ENCODE measurements at places on chromosomes 16 and 17.

- DNase-seq = peak; percentile 83
Measured at GRCh38 chr16:57167953-57168352, 17.9 kb downstream of the PSME3IP1 start.

DNA sequence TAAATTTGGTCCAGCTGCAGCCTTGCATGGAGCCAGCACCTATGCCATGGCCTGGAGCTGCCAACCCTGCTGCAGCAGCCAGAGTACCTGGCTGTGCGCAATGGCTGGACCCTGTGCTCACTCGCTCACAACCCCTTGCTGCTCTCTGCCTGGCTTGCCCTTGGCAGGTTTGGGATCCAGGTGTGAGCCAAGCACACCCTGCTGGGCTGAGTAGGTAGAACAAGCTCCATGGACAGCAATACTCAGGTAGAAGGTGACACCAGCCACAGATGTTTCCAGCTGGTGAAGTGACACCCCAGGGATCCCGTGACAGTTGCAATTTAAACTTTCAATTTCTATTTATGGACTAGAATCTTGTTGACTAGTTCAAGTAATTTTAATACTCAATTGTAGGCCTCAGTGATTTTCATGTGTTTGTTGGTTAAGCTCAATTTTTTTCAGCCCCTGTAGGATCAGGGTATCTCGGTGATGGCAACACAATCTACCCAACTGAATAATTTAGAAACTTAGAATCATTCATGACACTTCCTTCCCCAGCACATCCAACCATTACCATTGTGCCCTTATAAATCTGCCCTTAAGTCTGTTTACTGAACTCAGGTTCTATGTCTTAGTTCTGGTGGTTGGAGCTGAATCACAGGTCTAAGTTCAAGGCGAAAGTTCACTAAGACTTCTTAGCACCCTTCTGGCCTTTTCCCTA is 480.0 kb downstream of the PMP22 start:
- DNase-seq = no peak

DNA sequence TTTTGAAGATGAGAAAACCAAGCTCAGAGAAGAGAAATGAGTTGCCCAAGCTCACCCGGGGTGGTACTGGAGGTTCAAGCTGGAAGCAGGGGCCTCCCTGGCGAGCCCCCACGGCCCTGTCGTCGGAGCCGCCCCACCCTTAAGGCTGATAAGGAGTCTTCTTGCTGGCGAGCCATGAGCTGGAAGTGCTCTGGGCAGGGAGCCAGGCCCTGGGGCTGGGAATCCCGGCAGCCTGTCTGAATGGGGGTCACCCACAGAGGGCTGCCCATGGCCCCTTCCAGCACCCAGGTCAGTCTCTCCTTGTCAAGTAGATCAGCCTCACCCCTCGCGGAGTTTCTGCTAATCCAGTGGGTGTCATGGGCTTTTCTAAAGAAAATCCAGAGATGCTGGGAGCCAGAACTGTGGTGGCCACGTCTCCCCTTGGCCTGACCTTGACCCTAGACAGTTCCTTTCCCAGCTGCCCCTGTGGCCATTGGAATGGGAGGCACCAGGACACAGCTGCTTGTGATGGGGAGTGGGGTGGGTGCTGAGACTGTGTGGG is 1.2 kb upstream of the P2RX1 start:
- DNase-seq = no peak

DNA sequence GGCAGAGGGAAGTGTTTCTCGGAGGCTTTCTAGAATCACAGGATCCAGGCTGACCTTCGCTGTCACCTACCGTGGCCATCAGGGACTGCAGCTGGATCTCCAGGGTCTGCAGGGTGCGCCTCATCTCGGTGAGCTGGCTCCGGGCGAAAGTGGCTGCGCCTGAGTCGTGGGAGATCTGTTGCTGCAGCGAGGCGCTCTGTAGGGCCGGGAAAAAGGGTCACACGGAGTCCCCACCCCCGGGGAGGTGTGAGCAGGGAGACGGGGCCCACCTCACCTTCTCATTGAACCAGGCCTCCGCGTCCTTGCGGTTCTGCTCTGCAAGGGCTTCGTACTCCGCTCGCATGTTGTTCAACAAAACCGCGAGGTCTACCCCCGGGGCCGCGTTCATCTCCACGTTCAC is 2.9 kb downstream of the KRT28 start:
- DNase-seq = no peak

DNA sequence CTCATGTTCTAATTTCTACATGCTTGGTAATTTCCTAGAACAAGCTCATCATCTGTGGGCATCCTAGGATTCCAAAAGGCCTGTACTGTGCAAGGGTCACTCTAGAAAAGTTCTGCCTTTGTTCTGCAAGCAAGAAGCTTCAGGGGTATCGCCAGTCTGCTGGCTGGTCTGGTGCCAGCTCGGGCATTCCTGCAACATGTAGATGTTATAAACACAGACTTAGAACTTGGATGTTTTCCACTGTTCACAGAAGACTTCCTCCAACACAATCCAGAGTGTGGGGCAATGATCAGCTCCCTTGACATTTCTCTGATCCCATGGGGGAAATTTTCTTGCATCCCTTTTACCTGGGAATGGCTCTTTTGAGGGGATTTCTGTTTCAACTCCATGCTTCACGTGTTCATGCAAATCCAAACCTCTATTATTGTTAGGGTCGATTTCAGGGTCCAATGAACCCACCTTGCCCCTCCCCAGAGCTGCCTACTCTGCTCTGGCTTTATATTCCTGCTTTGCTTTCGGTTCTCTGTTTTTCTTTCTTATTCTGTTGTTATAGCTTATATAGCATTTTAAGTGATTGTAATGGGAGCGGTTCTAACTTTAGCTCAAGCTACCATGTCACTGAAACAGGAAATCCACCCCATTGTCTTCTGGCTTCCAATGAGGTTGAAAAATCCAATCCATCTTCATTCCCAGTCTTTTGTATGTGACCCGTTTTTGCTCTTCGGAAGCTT is 25.3 kb downstream of the UBE2O start:
- DNase-seq = no peak

DNA sequence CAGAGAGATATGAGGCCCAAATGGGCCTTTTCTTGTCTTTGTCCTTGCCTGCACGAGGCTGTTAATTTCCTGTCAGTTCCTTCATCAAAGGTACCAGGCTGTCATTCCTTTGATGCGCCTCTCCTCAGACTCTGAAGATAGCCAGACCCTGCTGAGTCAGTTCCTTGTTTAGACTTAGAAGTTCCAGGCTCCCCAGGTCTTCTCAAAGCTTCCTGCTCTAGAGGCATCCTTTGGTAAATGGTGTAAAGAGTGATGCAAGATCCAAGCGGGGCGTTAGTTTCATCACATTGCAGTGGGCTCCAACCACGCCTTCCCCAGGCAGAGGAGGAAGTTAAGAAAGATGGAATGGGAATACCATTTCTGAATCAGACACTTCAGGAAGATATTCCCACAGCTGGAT is 4.0 kb upstream of the CDH11 start:
- DNase-seq = no peak

DNA sequence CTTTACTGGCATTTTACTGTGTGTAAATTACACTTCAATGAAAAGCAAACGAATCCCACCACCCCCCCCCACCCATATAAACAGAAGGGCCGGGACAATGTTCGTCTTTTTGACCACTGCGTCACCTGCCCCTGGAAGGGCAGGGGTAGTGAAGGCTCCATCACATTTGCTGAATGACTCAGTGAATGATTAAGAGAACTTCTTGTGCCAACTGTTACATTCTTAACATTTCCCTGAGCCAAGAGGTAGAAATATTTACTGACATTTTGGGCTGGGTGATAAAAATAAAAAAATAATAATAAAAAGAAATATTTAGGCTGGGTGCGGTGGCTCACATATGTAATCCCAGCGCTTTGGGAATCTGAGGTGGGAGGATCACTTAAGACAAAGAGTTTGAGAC is 24.1 kb downstream of the C16orf96 start:
- DNase-seq = no peak

GRCh38 chr17:489758-490329 is 137.2 kb upstream of the RPH3AL start:
- peak; percentile 61 for DNase-seq

DNA sequence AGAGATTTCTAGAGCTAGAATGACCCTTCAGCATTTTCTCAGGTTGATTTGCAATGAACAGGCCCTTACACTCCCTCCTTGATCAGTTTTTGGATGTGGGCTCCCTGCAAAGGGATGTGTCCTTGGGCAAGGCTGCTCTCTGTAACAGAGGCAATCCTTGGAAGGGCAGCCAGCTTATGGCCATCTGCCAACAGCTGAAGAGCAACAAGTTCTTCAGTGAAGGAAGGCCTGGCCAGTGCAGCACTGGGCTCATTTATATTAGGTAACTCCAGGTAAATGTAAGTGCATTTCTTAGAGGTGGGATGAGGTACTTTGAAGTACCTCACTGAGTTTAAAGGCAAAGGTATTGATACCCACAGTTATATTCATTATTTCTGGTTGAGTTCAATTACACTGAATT is 114.3 kb upstream of the KCNJ16 start:
- no peak for DNase-seq

GRCh38 chr17:72306037-72306436 is 185.2 kb downstream of the SOX9 start:
- no peak for DNase-seq

DNA sequence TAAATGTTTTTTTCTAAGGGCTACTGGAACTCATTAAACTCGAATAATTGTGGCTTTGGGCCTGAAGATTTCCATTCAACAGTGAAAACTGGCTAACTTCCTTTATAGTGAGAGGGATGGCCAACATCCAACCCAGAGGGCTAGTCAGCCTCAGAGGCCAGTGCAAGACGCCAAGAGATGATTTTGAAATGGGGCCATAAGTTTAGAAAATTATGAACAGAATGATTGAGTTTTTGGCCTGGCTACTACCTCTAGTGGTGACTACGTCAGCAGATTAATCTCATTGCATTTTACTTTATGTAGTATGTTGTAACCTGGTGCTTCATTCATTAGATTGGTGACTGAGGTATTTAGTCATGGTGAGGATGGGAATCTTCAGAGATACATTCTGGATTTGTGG is 28.4 kb downstream of the HAPSTR1 start:
- DNase-seq = no peak

- no peak for DNase-seq
Measured at GRCh38 chr16:58614860-58615259, 14.8 kb downstream of the CNOT1 start.

DNA sequence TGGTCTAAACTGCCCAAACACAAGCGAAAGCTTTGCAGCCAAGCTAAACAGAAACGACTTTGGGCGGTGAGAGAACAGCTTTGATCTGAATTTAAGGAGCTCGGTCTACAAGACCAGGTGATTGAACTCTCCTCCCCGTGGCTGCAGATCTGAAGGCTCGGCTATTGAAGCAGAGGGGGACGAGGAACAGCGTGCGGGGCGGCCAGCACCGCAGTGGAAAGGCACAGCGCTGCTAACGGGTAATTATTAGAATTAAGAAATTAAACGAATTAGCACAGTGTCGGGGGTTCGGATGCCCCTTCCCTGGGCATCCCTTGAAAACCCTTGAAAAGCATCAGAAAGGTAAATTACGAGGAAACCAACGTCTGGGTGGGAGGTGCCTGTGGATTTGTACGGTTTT is 431 bp downstream of the TEKT3 start:
- DNase-seq = no peak

DNA sequence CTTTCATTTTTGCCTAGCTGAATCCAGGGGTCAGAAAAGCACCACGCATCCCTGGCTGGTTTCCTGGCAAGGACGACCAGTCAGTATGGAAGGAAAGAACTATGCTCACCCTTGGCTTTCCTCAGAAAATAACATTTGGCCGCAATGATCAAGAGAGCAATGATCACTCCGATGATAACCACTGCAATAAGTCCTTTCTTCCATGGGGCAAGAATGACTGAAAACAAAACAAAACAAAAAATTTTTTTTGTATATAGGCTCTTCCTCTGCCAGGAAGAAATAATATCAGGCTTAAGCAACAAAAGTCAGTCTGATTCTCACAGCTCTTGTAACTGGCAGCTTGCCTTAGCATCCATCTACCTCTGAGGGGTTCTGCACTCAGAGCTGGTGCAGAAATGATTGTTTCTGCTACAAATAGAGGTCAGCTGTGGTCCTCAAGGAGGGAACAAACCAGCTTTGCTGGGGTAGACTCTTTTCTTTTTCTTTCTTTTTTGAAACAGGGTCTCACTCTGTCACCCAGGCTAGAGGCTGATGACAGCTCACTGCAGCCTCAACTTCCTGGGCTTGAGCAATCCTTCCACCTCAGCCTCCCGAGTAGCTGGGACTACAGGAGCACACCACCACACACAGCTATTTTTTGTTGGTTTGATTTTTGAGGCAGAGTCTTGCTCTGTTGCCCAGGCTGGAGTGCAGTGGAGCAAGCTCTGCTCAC is 35.7 kb downstream of the PECAM1 start:
- no peak for DNase-seq

DNA sequence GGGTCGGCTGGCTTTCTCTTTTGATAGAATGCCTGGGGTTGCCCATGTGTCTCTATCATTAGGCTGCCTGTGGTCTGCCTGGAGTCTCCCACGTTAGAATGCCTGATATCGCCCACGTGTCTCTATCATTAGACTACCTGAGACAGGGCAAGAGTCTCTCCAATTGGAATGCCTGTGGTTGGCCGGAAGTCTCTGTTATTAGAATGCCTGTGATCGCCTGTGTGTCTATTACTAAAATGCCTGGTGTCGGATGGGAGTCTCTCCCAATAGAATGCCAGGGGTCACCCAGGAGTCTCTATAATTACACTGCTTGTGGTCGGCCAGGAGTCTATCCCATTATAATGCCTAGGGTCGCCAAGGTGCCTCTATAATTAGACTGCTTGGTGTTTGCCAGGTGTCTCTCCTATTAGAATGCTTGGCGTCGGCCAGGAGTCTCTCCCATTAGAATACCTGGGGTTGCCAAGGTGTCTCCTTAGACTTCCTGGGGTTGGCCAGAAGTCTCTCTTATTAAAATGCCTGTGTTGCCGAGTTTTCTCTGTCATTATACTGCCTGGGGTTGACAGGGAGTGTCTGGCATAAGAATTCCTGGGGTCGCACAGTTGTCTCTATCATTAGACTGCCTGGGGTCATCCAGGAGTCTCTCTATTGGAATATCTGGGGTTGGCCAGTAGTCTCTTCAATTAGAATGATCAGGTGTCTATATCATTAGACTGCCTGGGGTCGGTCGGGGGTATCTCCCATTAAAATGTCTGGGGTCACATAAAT is 2272.8 kb downstream of the TP53TG3F start:
- no peak for DNase-seq

- DNase-seq = no peak
Measured at GRCh38 chr16:77165006-77165405, 26.0 kb upstream of the MON1B start.

DNA sequence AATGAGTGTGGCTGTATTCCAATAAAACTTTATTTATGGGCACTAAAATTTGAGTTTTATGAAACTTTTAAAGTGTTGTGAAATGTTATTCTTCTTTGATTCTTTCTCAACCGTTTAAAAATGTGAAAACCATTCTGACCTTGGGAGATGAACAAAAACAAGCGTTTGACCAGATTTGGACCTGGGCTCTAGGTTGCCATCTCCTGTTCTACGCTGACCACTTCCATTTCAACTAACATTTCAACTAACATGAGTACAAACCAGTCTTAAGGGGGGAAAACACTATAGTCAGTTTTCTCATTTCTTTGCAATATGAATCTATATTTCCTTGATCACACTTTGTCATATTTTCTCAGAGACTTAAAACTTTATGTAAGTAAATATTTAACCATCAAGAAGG is 118.4 kb upstream of the IRX5 start:
- DNase-seq = no peak
